ENCODE measurements at places on chromosomes 11 and 22.

DNA sequence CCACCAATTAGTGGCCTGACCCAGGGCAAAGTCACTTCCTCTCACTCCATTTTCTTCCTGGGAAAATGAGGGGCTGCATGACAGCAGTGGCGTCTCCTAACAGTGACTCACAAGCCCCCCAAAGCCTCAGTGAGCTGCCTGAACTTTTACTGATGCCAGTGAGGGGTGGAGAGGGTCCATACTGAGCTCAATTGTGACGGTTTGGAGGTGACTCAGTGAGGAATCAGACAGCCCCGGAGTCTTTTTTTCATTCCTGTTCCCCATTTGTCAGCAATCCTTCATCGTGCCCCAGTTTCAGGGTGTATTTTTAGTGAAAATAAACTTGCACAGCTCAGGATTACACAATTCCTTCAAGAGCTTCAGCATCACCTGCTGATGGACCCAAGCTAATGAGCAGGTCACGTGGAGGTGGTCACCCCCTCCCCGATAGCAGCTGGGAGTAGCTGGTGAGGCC, 30.1 kb upstream of the RASD2 start:
- DNase-seq, result no peak

DNA sequence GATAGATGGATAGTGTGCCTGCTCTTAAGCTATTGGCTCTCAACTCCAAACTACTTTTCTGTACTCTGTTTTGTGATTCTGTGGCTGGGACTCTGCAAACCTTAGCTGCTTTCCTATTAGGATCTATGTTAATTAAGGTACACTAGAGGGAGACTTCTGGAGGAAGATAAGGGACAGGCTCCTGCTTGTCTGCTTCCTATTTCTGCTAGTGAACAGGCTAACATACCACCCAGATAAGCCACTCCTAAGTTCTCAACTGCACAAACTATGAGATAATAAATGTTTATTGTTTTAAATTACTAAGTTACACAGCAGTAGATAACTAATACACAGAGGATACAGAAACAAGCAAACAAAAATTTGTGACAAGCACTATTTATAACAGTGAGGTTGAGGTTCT, 10.2 kb upstream of the NXPE2 start:
- no peak for DNase-seq

- DNase-seq, result no peak
Observed at GRCh38 chr11:108037636-108038035, 28.9 kb downstream of the CUL5 start.

DNA sequence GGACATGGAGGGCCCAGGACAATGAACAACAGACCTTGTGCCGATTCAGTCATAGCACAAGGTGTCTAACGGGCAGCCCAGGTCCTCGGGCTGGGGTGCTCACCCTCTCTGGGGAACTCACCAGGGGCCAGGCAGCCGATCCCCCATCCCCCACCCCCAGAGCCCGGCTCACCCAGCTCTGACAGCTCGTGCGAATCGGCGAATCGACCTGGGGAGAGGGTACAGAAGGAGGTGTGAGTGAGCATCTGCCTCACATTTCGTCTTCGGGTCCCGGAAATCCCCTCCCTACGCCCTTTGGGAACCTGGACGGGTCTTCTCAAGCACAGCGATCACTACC, 423 bp downstream of the PEX16 start:
- no peak for DNase-seq

DNA sequence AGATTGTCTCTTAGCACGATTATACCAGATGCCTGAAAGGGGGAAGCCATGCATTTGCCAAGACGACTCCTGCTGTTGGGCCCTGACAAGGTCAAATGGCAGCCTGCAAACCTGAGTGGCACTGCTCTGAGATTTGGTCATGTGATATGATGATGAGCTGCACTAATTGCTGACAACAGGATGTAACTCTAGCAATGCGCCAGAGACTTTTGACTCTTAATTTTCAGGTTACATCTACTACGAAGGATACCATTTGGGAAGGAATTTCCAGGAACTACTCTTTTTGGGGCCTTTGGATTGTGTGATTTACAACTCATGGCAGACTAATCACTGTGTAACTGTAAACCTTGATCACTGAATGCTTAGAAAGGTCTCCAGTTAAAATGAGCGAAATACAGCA, 13.1 kb downstream of the TREH start:
- no peak for DNase-seq

- DNase-seq, result peak; percentile 94
Observed at GRCh38 chr11:65416341-65416824, 6.2 kb upstream of the NEAT1 start.

- no peak for DNase-seq
Observed at GRCh38 chr11:88475991-88476418, 138.5 kb upstream of the CTSC start.

Data from left ventricle myocardium inferior (tissue), 1 donor.